Neural crest cell (in vitro differentiated cells): ENCODE measurements at places on chromosomes 5 and 9. TPM values are rescaled to one million over a fixed set of nuclear protein-coding genes. Genes with fewer than 3 reads are reported as not detected.

Gene EQTN
- total RNA-seq: 0.39 and 0.40 TPM in 2 replicates

Gene PSD2
- total RNA-seq: 0.66 and 0.68 TPM in 2 replicates

Gene C6
- not detected in 2 replicates for total RNA-seq

Gene MARVELD2
- total RNA-seq: 0.36 and 0.68 TPM in 2 replicates

Gene SPAG8
- total RNA-seq: 1.4 TPM in 2 replicates

Gene CER1
- total RNA-seq: 0.32 and 0.40 TPM in 2 replicates

Gene RASEF
- 0.16 TPM in 1 of 2 replicates, not detected in the other for total RNA-seq

DNA sequence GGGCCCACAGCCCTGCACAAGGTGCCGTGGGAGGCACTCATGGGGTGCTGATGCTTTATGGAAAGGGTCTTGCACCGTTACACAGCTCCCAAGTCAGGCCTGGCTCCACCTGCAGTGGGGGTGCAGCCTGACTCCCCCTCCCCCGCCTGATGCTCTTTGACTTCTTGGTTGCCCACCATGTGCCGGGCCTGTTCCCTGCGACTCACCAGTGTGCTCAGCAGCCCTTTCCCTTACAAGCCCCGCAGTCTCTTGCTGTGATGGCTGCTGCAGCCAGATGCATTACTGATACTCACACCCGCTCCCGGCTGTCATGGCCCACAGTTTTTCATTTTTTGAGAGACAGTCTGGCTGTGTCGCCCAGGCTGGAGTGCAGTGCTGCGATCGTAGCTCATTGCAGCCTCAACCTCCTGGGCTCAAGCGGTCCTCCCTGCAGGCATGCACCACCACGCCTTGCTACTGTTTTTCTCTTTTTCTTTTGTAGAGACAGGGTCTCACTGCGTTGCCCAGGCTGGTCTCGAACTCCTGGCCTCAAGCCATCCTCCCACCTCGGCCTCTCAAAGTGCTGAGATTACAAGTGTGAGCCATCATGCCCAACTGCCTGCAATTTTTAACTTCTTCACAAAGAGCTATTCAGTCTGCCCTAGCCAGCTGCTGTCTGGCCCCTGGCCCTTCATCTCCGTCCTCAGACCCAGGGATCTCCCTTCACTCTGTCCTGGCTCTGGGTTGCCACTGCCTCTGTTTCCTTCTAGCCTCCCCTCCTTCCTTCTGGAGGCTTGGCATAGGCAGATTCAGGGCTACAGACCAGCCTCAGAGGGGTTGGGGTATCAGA lies 109.5 kb downstream of the RXRA start:
- no peak for DNase-seq

GRCh38 chr9:110837401-110838005 lies 168.9 kb downstream of the MUSK start:
- DNase-seq: no peak

DNA sequence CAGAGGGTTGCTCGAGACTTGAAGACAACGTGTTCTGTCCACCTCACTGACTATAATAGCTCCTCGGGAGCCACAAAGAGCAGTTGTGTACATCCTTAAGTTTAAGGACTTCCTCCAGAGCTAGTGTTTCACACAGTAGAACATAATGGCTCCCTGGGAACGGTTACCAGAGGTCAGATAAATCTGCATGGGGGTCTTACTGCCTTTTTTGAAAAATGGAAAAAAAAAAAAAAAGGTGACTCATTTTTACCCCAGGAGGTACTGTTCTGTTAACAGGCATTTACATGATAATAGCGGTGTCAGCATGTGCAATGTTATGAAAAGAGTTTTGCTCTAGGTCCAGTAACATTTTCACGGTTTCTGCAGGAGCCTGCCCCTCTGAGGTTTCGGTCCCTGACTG lies 498.9 kb upstream of the WWC1 start:
- DNase-seq: no peak

DNA sequence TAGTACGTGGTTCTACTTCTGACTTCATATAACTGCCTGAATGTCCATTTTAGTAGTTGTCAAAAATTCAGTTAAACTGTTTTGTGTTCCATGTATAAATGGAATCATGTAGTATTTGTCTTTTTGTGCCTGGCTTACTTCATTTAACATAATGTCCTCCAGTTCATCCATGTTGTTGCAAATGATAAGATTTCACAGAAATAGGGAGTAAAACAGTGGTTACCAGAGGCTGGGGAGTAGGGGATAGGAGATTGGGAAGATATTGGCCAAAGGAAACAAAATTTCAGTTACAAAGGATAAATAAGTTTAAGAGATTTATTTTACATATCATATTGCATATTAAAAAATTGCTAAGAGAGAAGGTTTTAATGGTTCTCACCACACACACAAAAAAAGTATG lies 425.0 kb upstream of the MEF2C start:
- no peak for DNase-seq

- no peak for DNase-seq
Observed at GRCh38 chr9:123344192-123344949, 11.6 kb upstream of the CRB2 start.

GRCh38 chr5:22665801-22666200 lies 187.3 kb downstream of the CDH12 start:
- DNase-seq: no peak

DNA sequence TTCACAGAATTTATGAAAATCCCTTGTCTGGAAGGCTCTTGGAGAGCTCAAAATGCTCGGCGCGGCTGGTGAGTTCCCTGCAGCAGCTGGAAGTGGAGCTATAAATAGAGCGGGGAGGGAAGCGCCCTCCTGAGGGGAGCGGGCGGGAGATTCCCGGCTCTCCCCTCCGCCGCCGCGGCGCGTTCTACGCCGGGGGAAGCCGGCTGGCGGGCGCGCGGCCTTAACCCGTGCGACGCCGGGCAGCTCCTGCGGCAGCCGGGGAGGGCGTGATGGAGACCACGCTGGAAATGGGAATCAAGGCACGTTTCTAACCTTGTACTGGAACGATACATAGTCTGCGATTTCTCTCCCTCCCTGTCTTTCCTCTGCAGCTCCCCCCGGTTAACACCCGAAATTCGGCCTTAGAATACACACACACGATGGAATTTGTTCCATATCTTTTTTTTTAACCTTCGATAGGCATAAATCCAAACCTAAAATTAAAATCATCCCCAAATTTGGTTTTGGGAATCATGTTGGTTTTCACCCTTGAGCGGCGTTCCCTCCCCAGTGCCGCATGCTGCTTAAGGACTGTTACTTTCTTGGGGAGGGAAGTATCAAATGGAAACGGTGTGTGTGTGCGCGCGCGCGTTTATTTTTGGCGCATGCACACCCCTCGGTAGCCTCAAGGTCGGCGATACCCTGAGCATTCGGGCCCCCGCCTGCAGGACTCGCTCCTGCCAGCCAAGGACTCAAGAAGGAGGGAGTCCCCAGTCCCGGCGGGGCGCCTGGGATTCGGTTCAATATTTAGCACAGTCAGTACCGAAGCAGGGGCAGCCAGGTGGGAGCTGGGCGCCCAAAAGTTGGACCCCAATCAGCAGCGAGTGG lies 306.3 kb upstream of the KCNN2 start:
- DNase-seq: peak; percentile 63

GRCh38 chr5:145847499-145848497 lies 12.7 kb upstream of the PRELID2 start:
- no peak for DNase-seq

DNA sequence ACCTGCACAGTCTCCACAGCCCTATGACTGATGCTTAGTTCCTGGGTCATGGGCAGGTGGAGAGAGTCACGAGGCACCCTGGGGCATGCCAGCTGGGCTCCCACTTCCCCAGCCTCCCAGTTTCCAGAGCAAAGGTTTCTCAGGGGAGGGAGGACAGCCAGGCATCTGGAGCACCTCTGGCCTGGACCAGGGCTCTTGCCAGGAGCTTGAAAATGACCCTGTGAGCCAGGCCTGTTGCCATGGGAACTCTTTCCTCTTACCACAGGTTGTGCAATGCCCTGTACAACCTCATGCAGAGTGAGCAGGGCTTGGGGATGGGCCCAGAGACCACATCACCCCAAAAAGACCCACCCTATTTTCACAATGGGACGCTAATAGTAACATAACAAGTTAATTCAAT lies 113.1 kb downstream of the PSD2 start:
- no peak for DNase-seq

DNA sequence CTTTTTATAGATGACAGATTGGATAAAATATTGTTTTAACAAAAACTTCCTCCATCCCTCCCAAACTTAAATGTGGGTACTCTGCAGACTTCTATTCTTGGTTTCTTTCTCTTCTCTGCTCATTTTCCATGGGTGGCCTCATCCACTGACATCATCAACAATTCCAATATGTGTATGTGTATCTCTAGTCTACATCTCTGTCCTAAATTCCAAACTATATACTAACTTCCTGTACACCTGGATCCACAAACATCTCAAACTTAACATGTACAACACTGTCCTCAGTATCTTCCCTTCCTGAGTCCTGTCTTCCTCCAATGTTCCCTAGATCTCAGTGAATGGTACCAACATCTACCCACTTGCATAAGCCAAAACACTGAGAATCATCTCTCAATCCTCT lies 28.5 kb upstream of the CDK5RAP2 start:
- DNase-seq: no peak

DNA sequence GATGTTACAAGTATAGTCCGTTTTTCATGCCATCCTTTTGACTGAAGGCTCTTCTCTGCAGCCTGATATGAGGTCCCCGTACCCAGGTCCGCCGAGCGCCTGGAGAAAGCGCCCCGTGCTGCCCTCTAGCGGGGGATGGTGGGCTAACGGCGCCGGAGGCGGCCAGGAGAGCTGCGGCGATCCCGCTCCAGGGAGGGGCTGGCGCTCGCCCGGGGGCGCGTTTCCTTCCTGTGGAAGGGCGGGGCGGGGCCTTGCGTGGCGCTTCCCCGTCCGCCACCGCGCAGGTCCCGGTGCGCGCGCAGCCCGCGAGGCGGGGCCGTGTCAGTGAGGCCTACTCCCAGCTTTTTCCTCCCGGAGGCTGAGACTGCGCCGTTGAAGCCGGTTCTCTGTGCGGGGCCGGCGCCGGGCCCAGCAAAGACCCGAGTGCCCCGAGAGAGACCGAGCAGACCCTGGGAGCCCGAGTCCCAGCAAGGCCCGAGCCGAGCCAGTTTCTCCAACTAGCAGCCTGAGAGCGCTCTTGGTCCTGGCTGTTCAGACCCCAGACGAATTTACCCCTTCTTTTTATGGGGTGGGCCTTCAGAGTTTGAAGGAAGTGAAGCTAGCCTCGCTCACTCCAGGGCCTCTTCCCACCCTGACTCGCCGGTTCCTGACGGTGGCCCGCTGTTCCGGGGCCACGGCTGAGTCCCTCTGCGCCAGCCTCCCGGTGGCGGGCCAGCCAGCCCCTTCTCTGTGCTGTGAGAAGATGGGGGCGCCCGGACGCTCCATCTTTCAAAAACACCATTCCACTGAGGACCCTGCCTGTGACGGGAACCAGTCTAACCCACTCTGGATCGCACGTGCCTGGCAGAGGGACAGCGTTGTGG lies 9.7 kb upstream of the PHF2 start:
- DNase-seq: peak; percentile 100

DNA sequence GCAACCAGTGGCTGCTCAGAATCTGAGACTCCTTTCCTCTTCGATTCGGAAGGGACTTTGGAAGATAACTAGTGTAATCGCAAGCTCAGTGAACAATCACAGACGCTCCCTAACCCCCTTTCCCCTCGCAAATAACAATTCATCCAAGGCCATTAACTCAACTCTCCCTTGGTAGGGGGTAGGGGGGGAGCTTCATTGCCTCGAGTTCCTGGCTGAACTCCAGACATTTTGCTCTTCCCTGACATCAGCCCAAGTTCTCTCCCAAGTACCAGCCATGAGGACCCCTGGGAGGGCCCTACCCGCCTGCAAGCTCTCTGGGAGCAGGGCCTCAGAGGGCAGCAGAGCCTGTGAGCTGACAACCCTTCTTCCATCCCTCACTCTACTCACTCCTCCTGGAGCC lies 8.4 kb downstream of the FAM163B start:
- no peak for DNase-seq

- no peak for DNase-seq
Observed at GRCh38 chr5:134982230-134982629, 14.5 kb downstream of the CATSPER3 start.

- DNase-seq: no peak
Observed at GRCh38 chr9:137972355-137972987, 94.9 kb downstream of the CACNA1B start.

DNA sequence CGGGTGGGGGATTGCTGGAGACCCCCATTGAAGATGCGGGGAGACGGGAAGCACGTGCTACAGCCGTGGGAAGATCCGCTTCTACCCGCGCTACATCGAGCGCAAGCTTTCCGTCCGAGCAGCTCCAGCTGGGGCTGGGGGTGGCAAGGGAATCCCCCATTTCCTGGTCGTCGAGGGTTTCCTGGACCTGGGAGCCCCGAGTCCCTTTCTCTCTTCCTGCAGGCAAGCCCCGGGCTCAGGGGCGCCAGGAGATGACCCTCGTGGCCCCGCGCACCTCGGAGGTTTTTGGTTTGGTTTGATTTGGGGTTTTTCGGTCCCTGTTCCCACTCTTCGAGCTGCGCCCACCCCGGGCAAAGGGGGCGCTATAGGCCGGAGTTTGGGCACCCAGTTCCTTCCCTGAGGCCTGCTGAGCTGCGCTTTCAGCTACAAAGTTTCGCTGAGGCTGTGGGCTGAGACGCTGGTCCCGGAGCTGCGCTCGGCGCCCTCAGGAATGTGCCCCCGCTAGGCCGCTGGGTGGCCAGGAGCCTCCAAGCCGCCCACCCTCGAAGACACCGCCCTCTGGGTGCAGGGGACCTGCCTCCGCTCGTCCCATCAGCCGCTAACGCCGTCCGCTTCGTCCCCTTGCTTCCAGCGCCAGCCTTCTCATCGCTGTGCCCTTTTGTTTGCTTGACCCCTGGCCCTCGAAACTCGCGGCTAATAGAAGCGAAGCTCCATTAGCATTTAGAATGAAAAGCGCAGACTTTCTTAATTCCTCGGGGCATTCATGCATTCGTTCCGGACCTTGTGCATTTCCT lies 2.9 kb downstream of the NR4A3 start:
- peak; percentile 59 for DNase-seq

DNA sequence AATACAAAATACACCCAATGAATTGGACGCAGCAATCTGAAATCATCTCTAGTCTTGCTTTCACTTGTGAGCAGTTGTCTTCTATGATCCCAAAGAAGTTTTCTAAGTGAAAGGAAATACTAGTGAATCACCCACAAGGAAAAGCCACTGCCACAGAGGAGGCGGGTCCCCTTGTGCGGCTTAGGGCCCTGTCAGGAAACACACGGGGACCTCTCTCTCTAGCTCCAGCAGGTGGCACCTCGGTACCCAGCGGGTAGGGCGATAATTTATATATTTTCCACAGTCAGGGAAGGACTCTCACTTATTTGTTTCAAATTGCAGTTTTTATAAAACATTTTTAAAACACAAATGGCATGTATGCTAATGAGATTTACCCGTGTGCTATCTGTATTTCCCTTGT lies 417.1 kb downstream of the KDM4C start:
- DNase-seq: no peak
